ENCODE measurements at places on chromosomes 1 and 21.

DNA sequence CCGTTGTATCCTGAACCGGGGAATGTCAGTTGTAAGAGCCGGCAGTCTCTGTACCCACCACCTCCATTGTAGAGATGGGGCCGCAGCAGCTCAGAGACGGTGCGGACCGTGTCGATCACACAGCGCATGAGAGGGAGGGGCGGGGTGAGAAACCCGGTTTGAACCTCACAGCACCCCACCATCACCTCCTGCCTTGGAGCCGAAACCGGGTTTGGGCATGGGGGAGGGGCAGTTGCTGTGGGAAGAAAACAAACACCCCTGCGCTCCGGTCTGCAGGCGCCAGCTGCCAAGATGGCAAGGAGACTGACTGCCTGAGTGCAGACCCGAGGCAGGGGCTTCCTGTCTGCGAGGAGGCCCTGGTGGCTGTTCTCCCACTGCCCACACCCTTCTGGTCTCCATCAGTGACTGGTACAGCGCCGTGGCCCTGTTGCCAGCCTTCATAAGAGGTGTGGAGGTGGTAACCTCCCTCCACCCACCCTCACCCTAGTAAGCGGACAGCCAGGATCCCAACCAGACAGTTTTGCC is 69.2 kb upstream of the SSBP3 start:
- DNase-seq = no peak

GRCh38 chr1:42168391-42168670 is 3.8 kb upstream of the GUCA2A start:
- DNase-seq = no peak

DNA sequence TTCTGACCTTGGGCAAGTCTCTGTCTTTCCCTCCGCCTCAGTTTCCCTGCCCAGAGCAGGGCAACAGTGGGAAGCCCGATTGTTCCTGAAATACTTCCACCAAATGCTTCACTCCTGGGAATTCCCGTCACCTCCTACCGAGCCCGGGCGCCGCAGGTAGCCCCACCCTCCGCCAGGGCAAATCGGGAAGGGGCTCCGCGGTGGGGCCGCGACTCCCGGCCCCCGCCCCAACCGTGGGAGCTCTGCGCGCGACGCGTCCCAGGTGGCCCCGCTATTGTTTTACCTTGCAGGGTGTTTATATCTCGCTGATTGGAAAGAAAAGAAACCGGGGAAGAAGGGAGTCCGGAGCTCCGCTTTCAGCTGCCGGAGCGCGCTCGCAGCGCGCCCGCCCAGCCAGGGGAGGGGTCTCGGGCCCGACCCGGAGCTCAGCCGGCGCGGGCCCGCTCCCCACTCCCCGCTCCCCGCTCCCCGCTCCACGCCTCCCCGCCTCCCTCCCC is 407 bp downstream of the IGSF3 start:
- DNase-seq = no peak

GRCh38 chr1:230332061-230332460 is 94.1 kb downstream of the PGBD5 start:
- DNase-seq = no peak

- no peak for DNase-seq
These were observed 91.6 kb downstream of the GLUL start for GRCh38 chr1:182299728-182300616.

DNA sequence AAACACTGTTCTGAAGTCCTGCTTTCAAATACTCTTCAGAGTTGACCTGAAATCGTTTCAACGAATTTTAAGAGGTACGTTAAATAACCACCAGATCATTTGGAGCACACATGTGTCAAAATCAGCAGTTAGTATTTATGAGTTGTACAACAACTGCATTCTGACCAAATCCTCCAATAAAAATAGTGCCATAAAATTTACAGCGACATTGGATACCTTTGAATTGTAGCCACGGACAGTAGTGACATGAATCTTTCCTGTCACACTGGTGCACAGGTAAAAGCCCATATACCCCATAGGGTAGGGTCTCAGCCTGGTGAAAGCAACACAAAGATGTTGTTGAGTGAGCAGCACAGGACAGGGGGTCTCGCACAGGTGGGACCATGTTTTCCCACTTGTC is 121.5 kb downstream of the CLIC6 start:
- DNase-seq = no peak

DNA sequence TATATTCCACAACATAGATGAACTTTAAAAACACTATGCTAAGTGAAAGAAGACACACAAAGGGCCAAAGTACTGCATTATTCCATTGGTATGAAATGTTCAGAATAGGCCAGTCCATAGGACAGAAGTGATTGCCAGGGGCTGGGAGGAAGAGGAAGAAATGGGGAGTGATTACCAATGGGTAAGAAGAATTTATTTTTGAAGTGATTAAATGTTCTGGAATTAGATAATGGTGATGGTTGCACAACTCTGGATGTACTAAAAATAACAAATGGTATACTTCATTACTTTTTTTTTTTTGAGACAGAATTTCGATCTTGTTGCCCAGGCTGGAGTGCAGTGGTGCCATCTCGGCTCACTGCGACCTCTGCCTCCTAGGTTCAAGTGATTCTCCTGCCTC is 61.7 kb downstream of the CHD5 start:
- no peak for DNase-seq

GRCh38 chr1:179794669-179795068 is 51.6 kb downstream of the FAM163A start:
- DNase-seq = no peak

- DNase-seq = no peak
These were observed 14.1 kb downstream of the PIK3C2B start for GRCh38 chr1:204480515-204480914.

- no peak for DNase-seq
These were observed 17.8 kb upstream of the VHLL start for GRCh38 chr1:156316909-156317308.

- DNase-seq = no peak
These were observed 7.7 kb downstream of the TTLL10 start for GRCh38 chr1:1181129-1181937.

- DNase-seq = no peak
These were observed 15.4 kb downstream of the CCDC17 start for GRCh38 chr1:45608175-45609156.

- no peak for DNase-seq
These were observed 27.5 kb upstream of the SOX13 start for GRCh38 chr1:204045430-204045829.

DNA sequence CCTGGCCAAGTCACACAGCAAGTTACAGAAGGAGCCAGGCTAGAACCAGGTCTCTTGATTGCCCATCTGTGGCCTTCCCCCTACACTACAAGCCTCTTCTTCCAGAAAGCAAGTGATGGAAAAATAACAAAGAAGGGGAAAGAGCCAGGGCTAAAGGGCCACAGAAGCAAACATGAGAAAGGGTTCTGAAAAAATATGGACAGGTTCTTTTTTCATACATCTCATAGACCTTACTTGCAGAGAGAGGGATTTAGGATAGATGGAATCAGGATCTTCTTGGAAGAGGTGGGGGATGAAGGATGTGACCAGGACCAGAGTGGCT is 3.2 kb downstream of the RHBG start:
- DNase-seq = no peak

GRCh38 chr1:30697571-30698376 is 25.6 kb downstream of the MATN1 start:
- no peak for DNase-seq

- DNase-seq = no peak
These were observed 2.7 kb upstream of the ADSS2 start for GRCh38 chr1:244454412-244454811.

DNA sequence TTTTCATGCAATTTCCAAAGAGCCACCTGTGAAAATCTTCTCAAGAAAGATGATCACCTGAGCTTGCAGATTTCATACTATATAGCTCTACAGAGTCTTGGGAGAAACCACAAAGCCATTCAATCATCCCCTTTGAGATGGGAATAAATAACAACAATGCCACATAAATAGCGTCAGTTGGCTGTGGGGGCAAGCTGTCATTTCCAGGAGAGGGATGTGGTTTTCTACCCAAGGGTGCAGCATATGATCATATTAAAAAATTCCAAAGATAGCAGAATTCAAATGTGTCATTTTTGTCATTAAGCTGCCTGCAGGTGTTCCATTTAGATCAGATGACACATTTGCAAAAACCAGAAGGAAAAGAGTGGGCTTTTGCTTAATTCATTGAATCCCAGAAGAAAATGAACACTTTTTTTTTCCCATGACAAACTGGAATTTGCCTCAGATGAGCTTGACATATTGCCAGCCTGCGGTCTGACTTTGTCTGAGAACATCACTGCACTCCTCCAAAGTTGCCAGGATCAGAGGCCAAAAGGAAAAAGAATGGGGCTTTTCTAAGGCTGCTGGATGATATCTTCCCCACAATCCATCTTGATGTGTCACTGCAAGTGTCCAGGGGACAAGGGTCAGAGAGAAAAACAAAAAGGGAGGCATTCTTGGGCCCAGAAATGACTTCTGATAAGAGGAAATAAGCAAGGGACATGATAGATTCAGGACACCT is 314.1 kb upstream of the USP25 start:
- DNase-seq = no peak

GRCh38 chr1:42420121-42420520 is 35.7 kb downstream of the ZMYND12 start:
- DNase-seq = no peak

GRCh38 chr1:95509989-95510388 is 276.0 kb downstream of the RWDD3 start:
- DNase-seq = no peak

DNA sequence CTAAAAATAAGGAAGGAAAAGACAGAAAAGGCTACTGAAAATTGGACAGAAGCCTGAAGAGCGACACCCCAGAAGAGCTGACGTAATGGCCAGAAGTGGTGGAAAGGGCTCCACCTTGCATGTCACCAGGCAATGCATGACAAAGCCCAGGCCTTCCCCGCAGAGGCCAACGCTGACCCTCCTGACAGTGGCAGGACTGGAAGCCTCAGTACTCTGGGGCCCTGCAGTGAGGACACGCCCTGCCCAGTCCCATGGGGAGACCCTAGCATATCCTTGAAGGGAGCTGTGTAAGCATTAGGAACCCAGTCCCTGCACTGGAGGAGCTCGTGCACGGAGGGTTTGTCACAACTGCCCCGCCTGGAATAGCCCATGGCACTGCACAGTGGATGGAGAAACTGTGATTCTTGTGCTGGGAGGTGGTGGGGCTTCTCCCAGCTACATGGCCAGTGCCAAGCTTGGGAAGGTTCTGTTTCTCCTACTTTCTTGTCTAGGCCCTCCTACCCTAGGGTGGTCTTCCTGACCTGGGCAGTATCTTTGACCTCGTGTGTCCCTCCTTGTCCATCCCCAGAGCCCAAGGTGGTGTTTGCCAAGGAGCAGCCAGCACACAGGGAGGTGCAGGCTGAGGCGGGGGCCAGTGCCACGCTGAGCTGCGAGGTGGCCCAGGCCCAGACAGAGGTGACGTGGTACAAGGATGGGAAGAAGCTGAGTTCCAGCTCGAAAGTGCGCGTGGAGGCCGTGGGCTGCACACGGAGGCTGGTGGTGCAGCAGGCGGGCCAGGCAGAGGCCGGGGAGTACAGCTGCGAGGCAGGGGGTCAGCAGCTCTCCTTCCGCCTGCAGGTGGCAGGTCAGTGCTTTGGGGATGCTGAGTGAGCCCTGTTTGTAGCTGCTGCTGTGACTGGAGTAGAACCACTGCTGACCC is 60.4 kb downstream of the OBSCN start:
- no peak for DNase-seq

DNA sequence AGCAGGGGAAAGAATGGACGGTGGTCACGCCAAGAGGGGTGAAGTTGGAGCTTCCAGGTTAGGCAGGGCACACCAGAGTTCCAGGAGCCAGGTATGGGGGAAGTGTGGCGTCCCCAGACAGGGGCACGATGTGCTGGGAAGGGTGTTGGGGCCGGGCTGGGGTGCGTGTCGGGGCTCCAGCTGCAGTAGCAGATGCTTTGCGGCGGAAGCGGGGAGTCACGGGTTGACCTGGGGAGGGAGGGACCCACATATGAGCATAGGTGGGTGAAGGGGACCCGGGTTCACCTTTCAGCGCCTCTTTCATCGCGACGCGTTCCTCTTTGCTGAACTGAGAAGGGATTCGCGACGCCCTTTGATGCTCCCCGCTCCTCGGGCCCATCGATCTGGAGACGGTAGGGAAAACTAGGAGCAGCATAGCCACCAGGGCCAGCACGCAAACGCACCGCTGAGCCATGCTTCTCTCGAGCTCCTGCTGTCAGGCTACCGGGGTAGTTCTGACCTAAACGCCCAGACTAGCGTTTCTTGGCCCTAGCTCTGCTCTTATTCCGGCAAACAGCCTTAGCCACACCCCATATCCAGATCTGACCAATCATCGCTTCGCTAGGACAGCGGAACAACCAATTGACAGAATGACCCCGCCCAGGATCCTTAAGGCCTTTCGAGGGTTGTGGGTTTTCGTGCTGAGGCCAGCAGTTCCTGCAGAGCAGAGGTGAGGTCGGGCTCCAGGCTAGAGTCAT is at the start of gene PM20D1:
Gene PM20D1, minus strand, starts transcription at position 514 of the 737 bp plus-strand sequence. Its CDS starts 60 bp downstream, at position 454.
- DNase-seq = no peak

GRCh38 chr1:202105571-202106339 is 17.0 kb upstream of the GPR37L1 start:
- no peak for DNase-seq

DNA sequence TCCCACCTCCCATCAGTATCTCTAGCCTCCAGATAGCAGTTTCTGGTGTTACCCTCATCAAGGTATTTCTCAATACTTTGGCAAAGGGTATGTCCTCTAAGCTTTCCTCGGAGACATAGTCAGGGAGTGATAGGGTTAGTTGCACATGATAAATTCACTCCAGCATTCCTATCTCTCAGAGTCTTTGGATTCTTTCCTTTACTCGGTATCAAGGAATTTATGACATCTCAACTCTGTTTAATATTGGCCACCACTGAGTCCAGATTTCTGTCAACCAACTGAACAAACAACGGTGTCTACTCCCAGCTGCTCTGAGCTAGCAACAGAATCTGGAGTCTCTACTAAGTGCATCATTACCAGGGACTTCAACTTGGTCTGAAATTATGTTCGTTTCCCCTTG is 233.4 kb downstream of the TM2D1 start:
- peak; percentile 56 for DNase-seq

GRCh38 chr1:229784834-229785233 is 158.8 kb downstream of the URB2 start:
- no peak for DNase-seq

- no peak for DNase-seq
These were observed 296.1 kb downstream of the PDE4B start for GRCh38 chr1:66088787-66089186.

GRCh38 chr1:35692317-35692716 is 26.4 kb downstream of the C1orf216 start:
- DNase-seq = no peak

- no peak for DNase-seq
These were observed 21.9 kb upstream of the MRPS14 start for GRCh38 chr1:175045097-175045496.

GRCh38 chr1:153231785-153232184 is 14.4 kb downstream of the PRR9 start:
- no peak for DNase-seq

Measured in fibroblast of skin of left biceps (primary cell).